NCI-H446 (cell line): ENCODE measurements at places on chromosomes 13 and 19.
A peak's percentile ranks its signal among the peaks of the same experiment; 100 is the strongest.

DNA sequence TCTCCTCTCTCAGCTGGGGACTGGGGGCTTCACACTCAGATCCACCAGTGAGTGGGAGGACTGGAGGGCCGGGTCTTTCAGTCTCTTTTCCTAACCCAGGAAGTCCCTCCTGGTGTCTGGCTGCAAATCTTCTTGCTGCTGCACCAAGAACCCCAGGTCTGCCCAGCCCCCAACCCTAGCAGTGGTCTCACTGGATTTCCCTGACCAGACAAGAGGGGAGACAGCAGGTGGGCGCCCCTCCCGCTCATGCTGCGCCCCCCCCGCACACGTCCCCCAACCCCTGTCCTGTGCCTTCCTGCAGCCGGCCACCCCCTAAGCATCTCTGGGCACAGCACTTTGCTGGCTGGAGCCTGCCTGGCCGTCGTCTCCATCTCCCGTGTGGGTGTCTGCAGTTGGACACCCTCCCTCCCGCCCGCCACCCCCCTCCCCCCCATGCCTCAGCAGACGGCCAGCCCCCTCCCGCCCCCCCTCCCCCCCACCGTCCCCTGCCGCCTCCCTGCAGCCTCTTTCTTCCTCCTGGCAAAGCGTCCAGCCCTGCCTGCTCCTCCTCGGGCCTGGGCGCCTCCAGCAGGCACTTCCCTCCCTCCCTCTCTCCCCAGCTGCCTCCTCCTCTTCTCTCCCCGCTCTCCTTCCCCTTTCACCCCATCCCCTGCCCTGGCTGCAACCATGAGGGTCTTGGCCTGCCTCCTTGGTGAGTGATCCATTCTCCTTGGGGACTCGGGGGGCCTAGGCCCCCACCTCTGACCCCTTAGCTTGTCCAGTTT lies at the start of gene SSC5D:
TSS of gene SSC5D (plus strand) at position 513 of the 764 bp plus-strand sequence. CDS start at position 667, 154 bp downstream.
- DNase-seq, result no peak

DNA sequence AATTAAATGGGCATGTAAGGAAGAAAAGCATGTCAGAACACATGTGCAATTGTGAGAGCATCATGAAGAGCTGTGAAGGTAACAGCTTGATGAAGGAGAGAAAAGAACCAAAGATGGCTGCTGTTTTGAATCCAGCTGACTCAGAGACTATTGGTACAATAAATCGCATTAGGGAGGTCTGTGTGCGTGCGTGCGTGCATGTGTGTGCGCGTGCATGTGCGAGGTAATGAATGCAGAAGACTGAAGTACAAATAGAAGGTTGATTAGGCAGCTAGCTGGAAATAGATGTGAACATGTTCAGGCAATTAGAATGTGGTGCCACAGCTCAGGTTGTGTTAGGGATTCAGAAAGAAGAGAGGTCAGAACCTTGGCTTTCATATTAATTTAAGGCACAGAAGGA lies 440.5 kb downstream of the OXGR1 start:
- DNase-seq, result no peak

DNA sequence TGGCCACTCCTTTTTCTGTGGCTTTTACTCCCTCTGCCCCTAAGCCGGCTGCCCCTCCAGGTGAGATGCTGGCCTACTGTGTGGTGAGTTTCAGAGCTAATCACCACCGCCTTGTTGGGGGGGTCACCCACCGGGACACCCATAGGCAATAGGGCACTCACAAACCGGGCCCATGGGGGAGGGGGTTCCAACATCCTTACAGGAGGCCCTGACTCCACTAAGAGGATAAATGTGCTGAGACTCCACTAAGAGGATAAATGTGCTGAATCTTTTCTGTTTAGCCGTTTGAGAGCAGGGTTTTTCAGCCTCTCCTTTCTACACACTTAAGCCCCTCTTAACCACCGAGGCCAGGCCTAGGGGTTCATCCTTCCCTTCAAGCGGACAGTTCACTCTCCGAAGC lies 73.7 kb downstream of the SLC15A1 start:
- no peak for DNase-seq

DNA sequence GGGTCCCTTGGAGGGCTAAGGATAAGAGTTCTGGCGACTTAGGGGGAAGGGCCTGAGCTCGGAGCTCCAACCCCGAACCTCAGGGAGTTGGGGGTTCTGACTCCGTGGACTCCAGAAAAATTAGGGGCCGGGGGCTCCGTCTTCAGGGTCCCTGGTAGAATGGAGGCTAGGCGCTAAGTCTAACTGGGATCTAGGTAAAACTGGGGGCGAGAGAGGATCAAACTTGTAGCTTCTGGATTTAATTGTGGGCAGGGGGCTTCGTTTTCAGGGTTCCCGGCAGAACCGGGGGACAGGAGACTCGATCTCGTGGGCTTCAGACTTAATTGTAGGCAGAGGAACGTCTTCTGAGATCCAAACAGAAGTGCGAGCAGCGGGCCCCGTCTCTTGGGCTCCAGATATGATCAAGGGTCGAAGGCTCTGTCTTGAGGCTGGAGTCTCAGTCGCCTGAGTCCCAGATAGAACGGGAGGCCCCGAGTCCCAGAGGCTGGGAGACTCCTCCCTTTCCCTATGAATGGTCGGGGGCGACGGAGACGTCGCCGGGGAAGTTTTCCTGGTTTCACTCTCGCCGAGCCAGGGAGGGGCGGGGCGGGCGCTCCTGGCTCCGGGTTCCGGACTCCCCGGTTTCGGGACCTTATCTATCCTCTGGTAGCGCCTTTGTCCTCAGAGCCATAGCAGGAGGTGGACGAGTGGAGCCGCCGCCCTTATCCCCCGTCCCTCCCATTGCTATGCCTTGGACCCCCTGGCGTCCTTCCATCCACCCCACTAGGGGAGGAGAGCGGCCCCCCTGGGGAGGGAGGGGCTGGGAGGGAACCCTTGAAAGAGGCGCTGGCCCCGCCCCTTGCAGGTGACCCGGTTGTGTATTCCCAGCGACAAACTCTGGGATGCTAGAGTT lies 1.3 kb downstream of the NECTIN2 start:
- DNase-seq, result no peak

- DNase-seq, result no peak
Observed at GRCh38 chr19:54141356-54141755, 3.8 kb downstream of the CNOT3 start.

DNA sequence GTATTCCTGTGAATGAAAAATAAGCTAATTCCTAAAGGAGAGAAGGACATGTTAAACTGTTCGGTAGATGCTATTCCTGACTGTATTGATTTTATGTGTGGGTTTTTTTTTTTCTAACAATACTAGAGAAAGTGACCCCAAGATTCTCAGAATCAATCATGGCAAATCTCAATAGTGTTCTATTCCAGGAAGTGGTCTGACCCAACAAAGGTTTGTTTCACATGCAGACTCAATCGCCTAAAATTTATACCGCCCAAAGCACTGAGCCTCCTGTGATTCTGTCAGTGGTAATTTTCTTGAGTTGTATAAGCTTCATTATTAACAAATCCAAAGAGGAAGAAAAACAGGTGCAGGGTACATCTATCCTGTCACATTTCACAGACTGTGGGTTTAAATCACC lies 293.7 kb downstream of the SUCLA2 start:
- no peak for DNase-seq

- no peak for DNase-seq
Observed at GRCh38 chr19:42095814-42096230, 19.9 kb downstream of the ZNF574 start.

GRCh38 chr19:20067943-20068342 lies 9.9 kb upstream of the ZNF90 start:
- DNase-seq, result no peak

DNA sequence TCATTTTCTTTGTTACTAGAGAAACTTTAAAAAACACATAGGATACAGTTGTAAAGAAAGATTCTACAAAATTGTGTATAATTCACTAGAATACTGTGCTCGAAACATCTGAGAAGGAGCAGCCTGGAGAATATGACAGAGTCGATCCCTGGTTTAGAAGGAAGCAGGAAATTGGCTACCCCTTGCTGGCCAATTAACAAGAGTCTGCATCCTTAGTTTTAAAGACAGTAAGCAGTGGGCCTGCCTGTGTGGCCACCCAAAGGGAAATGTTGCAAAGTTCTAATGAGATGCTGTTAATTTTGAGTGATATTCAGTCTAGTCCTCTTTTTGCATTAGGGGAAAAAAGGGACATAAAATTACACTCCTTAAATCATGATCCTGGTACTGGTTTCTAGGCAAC lies 988.6 kb downstream of the PCDH17 start:
- no peak for DNase-seq

DNA sequence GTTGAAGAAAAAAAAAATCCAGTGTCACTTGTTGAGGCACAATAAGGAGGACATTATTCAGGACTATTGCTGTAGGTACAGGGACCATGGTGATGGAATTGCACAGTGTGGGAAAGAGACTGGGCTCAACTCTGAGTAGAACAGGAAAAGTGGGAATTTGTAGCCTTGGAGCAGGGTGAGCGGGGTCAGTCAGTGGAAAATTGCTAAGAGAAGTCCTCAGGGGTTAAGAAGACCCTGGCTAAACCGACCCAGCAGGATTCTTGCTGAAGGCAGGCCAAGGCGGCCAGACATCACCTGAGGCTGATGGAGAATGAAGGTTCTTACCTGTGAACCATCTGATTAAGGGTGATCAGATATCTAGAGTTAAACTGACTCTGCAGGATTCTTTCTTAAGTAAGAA lies 12.5 kb downstream of the LAIR2 start:
- no peak for DNase-seq

- DNase-seq, result no peak
Observed at GRCh38 chr13:101447852-101448251, 4.6 kb upstream of the ITGBL1 start.

GRCh38 chr13:42984026-42984425 lies 8.0 kb downstream of the EPSTI1 start:
- no peak for DNase-seq

GRCh38 chr13:95605448-95606125 lies 38.9 kb downstream of the DZIP1 start:
- DNase-seq, result no peak

DNA sequence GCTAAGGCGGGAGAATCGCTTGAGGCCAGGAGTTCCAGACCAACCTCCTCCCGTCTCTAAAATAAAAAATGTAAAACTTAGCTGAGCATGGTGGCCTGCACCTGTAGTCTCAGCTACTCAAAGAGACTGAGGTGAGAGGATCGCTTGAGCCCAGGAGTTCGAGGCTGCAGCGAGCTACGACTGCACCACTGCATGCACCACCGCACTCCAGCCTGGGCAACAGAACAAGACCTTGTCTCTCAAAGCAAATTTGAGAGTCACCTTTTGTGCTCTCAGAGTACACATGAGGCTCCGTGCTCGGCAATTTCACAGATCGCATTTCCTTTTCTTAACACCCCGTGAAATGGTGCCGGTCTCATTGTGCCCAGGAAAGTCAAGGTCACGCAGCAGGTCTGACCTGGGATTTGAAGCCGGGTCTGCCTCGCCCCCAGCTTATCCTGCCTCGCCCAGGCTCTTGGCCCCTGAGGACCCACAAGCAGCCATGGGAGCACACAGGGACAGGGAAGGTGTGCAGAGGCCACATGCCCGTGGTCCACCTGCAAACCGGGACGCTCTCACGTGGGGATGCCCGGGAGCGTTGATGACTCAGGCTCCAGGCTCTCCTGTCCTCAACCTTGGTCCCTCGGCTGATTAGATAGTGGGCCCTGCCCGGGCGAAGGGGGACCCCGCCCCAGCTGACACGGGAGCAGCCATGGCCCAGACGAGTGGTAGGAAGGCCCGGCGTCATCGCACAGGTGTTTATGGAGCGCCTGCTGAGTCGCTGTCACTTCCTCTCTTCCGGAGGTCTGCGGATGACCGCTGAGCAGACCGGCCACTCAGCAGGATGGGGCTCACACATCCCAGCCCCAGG lies 1.1 kb upstream of the SMIM24 start:
- no peak for DNase-seq

GRCh38 chr13:101576455-101576854 lies 124.0 kb downstream of the ITGBL1 start:
- DNase-seq, result no peak

- peak; percentile 41 for DNase-seq
Observed at GRCh38 chr13:99658261-99658991, 157.2 kb downstream of the TM9SF2 start.

DNA sequence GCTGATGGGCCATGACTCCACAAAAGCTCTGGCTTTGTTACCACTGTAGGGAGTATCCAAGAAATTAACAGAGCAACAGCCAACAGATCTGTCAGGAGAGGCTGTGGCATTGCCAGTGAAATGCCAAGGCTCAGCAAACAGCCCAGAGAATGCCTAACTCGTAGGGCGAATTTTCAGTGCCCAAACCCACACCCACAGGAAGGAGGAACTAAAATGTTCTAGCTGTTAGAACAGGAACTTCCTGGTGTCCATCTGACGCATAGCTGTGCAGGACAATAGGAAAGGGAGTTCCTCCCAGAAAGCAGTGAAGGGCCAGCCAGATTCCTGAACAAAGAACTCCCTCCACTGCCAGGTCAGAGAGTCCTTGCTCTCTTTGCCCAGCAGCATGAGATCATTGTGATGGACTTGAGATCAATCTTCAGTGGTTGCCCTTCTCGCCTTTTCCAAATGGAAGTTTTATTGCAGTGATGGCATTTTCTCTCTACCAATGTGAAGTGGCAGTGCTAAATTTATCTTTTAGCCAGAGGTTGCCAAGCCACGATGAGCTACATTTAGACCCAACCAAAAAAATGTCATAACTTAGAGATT lies 224.2 kb upstream of the STARD13 start:
- no peak for DNase-seq

GRCh38 chr19:45446944-45447343 lies 20.9 kb upstream of the FOSB start:
- DNase-seq, result peak; percentile 46

GRCh38 chr19:45711851-45712698 lies 18.6 kb downstream of the FBXO46 start:
- no peak for DNase-seq

DNA sequence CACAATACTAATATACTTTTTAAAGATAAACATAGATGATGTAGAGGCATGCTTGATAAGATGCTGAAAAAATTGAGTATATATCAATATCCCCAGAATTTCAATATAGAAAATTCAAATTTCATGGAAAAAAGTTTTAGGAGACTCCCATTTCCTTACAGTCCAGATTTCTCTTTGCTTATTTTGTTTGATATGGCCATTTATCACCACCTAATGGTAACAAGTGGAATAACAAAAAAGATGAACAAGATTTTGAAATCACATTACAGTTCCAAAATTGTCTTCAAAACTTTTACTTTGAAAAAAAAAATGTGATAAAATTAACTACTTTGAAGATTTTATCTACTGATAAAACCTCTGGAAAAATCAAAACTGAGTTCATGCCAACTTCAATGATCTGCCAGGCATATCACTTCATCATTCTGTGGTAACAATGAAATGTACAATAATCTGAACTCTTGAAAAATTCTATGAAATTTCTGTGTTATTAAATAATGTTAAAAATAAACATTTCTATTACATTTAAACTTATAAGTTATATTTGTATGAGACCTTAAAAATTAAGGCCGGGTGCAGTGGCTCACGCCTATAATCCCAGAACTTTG lies 17.5 kb downstream of the MIPEP start:
- DNase-seq, result peak; percentile 8

- no peak for DNase-seq
Observed at GRCh38 chr13:44350775-44351504, 22.7 kb upstream of the SERP2 start.
